ENCODE measurements at places on chromosomes 4 and X.

DNA sequence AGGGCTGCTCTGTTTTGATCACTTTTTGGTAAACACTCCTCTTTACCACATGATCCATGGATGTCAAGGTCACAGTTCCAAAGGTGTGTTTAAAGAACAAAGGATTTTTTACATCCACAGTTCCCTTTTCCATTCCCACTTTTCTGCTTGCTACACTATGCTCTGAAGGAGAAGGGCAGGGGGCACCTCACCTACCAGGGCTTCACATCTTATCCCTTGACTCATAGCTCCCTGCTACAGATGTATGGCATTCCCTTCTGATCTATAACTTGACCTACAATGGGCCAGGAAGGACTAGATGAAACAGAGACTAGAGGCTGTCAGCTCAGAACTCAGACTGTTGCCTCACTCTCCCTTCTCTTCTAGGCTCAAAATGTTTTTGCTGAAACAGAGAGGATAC is 233.1 kb upstream of the RPS6KA3 start:
- no peak for DNase-seq

DNA sequence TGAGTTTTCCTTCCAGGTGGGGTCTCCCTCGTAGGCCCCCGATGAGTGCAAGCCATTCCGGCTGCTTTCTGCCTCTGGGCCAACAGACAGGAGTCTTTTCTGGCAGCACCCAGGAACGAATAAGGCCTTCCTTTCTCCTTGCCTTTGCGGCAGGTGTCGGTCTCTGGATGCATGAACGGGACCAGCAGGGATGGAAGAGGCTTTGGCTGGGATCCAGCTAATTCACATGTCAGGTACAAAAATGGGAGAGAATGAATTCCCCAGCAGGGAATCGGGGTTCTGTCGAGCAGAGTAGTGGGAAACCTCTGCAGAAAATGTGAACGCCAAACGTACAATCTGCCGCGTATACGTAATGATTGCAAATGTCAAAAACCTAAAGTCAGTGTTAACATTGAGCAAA is 146.1 kb upstream of the TBL1X start:
- no peak for DNase-seq

- no peak for DNase-seq
Observed at GRCh38 chr4:65669111-65670019, 924 bp downstream of the EPHA5 start.

DNA sequence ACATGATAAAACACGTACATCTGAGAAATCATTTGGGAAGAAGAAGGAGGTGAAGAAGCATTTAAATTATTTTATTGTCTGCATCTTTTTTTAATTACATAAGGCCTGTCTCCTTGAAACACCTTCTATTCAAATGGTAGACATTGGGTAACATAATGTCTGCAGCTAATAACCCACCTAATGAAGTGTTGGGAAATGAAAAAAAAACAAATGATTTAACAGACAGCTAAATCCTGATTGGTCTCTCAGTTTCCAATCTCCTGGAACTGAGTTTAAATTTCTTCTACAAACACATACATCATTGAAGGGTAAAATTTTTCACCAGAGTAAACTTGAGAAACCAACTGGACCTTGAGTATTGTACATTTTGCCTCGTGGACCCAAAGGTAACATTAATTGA is at the start of gene AMTN:
Gene AMTN, plus strand, starts transcription at position 301 of the 400 bp plus-strand sequence. CDS start 209 bp downstream, outside the sequence.
- no peak for DNase-seq

DNA sequence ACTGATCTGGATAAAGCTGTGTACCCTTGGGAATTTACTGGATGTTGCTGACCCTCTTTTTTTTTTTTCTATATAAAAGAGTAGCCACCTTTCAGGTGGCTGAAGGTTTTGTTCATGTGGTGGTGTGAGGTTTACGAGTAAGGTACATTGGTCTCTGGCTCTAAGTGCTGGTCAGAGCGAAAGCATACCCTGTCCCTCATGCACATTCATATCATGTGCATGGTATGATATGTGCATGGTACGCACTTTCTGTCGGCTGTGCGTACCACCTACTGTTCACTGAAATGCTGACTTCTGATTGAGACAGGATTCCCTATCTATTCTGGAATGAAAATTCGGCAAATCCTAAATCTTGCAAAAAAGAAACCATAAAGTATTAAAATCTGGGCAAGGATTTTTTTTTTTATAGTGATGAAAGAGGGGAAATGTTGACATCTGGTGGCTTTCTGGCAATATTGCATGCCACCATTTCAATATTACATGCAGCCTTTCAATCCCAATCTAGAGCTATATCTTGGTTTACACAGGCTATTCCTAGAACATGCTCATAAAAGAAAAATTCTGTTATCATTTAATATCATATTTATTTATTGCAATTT is 32.8 kb downstream of the FAM149A start:
- no peak for DNase-seq

GRCh38 chrX:153921511-153922446 is 4.3 kb downstream of the ARHGAP4 start:
- no peak for DNase-seq

DNA sequence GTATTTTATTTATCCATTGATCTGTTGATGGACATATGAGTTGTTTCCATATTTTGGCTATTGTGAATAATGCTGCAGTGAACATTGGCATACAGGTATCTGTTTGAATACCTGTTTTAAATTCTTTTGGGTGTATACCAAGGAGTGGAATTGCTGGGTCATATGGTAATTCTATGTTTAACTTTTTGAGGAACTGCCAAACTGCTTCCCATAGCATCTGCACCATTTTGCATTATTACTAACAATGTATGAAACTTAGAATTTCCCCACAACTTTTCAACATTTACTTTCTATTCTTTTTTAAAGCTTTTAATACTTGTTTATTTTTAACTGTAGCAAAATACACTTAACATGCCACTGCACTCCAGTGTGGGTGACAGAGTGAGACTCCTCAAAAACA is 57.0 kb upstream of the MSN start:
- DNase-seq: no peak

DNA sequence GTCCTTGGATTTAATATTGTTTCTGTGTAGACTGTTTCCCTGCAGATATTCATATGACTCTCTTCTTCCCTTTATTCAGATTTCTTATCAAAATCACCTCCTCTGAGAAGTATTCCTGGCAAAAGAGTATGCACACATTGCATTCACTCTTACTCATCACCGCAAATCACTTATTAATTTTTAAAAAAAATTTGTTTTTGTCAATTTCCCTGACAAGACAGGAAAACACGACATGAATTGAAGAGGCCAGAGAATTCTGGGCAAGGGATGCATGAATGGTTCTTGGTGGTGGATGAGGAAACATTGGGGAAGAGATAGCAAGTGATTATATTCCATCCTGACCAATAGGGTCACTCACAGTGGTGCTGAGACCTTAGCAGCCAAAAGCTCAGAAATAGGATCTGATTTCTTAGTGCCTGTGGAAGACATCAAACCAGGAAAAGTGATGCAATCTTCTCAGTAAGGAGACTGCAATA is 522.5 kb upstream of the AGA start:
- no peak for DNase-seq

GRCh38 chr4:48266781-48267180 is 2.9 kb downstream of the TEC start:
- DNase-seq: no peak

GRCh38 chr4:169618286-169618685 is 2.1 kb upstream of the CLCN3 start:
- no peak for DNase-seq

DNA sequence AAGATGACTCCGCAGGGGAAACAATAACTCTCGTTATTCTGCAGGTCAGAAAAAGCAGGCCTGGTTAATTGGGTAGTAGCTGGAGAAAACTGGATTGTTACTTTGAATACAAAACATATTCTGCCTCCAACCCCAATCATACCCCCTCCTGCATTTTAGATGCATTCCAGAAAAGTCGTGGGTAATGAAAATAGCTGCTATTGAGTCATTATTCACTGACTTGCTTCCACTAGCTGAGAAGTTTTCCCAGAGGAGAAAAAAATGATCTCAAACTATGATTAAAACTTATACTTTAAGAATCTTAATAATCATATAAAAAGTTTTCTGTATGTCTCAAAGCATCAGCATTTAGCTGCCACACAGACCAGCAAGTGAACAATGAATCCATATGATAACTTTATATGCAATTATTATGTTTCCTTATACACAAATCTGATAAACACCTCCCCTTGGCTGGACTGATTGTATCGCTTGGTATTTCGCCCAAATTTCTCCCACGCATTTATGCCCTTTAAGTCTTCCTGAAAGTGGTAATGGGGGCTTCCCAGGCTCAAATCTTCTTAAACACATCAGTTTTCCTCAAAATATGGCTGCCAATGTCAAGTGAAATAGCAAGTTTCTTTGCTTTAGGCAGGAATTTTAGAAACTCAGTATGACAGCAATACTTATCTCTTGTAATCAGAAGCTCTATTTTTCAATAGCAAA is 181.0 kb downstream of the LDB2 start:
- no peak for DNase-seq
